Colonic mucosa (tissue), 4 donors: ENCODE measurements at places on chromosomes 1 and 21.

DNA sequence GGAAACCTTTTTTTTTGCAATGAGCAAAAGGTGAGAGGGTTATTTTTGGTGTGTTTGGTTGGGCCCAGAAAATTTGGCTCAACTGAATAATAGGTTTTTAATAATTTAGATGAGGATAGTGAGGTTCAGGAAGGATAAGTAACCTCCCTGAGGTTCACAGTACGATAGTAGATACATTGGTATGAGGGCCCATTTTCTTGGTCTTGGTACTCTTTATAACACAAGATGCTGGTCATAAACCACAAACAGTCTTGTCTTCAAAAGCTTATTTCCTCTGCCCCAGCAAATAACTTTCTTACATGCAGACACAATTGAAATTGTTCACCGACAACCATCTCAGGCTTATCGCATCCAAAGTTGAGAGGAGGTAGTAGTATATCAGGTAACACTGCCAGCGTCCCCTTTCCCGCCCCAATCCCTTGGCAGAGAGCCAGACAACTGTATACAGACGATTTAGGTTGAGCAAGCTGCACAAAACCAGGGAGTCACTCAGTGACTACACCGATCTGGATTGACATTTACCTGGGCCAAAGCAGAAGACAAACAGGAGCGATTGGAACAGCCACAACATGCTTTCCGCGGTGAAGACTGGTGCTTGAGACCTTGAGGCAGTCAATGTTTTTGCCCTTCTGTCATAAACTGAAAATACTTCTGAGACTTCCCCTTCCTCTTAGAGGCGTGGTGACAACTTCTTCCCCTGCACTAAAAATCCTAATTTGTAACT, at the start of gene SLAMF6:
Gene SLAMF6, minus strand, starts transcription at position 634 of the 724 bp plus-strand sequence. Its CDS starts 63 bp downstream, at position 571.
- peak within 1 kb of the TSS; percentile 13 for H3K27ac ChIP-seq
- DNase-seq = peak; percentile 64
- H3K4me1 ChIP-seq = no peaks in the 10 kb centered on the region
- no peaks in the 10 kb centered on the region for H3K27me3 ChIP-seq

GRCh38 chr1:225882694-225883615, 775 bp upstream of the TMEM63A start:
- no peaks in the 10 kb centered on the region for H3K27me3 ChIP-seq
- peak; percentile 64 for DNase-seq
- peak overlapping the region; percentile 95 for H3K27ac ChIP-seq
- H3K36me3 ChIP-seq = no peaks in the 10 kb centered on the region

DNA sequence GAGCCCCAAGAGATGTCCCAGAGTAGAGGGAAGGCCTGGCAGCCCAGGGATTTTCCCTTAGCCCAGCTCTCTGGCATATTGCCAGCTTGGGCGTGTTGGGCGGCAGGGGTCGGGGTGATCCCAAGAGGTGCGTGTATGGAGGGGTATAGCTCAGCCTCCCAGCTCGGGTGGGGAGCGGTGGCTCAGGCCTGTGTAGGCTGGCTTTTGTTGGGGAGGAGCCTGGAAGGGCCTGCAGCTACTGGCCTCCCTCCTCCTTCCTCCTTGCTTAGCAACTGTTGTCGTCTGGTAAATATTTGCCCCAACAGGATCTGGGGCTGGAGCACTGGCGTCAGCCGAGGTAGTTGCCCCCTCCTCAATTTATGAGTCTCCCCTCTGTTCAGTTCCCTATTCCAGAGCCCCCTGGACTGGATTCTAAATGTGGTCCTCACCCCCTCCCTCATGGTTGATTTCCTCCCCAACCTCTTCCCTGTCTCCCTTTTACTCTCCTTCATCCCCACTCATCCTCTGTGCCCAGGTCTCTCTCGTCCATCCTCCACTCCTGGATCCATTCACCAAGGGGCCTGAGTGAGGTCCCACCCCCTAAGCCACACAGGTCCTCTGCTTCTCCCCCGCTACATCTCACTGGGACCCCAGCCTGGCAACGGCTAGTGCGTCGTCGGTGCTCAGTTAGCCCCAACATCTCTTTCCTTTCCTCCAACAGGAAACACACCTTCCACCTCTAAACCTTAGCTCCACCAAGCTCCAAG, 10.3 kb upstream of the LMNA start:
- DNase-seq = peak; percentile 83
- H3K4me1 ChIP-seq = peaks cover 38% of the 10 kb centered on the region
- no peaks in the 10 kb centered on the region for H3K36me3 ChIP-seq
- H3K27me3 ChIP-seq = no peaks in the 10 kb centered on the region
- no peak overlapping the region for H3K4me3 ChIP-seq
- H3K27ac ChIP-seq = peak overlapping the region; percentile 94

DNA sequence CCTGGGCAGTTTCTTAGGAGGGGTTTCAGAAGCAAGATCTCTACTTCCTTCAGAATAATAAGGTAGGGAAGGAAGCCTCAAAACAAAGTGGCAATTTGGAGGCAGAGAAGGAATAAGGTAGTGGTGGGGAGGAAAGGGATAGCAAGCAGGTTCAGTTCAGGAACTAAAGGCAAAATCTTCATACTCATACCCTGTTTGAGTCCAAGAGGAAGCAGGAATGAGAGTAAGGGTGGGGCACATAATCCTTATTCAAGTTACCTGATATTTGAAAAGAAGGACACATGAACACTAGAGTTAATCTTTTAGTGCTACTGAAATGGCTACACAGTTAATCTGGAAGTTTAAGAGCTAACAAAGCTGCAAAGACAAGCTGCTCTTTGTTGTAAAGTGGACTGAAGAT, 8.4 kb upstream of the RBM8A start:
- H3K27ac ChIP-seq = no peak overlapping the region
- no peak overlapping the region for H3K4me3 ChIP-seq
- no peak for DNase-seq
- H3K27me3 ChIP-seq = no peaks in the 10 kb centered on the region
